Large intestine (tissue), 12 donors: ENCODE measurements at places on chromosomes 4 and X. TPM values are rescaled to one million over a fixed set of nuclear protein-coding genes. Genes with fewer than 3 reads are reported as not detected.

The NCBP2L gene
- 0.03 TPM for polyA plus RNA-seq

The PGK1 gene
- polyA plus RNA-seq: 276 TPM

The SGCB gene
- polyA plus RNA-seq: 28.8 TPM

The DGAT2L6 gene
- polyA plus RNA-seq: not detected

The ERAS gene
- polyA plus RNA-seq: 0.27 TPM

GRCh38 chr4:82984459-82984858, 26.2 kb downstream of the LIN54 start:
- DNase-seq: no peak

DNA sequence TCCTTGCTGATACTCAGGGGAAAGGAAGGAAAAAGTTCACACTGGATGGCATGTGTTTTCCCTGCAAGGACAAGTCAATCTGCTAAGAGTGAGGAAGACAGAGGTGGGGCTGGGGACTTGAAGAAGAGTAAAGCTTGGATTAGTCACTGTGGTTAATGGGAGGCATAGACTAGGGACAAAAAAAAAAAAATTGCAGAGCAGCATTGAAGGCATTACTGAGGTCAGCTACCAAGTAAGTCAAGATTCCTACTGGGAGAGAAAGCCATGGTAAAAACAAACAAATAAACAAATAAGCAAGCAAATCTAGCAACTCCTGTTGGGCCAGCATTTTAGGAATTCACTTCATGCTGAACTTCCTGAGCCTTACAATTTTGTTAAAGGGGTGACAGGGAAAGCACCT, 58.2 kb upstream of the GPC4 start:
- DNase-seq: no peak

GRCh38 chr4:140049849-140050637, 103.9 kb downstream of the MAML3 start:
- DNase-seq: no peak

DNA sequence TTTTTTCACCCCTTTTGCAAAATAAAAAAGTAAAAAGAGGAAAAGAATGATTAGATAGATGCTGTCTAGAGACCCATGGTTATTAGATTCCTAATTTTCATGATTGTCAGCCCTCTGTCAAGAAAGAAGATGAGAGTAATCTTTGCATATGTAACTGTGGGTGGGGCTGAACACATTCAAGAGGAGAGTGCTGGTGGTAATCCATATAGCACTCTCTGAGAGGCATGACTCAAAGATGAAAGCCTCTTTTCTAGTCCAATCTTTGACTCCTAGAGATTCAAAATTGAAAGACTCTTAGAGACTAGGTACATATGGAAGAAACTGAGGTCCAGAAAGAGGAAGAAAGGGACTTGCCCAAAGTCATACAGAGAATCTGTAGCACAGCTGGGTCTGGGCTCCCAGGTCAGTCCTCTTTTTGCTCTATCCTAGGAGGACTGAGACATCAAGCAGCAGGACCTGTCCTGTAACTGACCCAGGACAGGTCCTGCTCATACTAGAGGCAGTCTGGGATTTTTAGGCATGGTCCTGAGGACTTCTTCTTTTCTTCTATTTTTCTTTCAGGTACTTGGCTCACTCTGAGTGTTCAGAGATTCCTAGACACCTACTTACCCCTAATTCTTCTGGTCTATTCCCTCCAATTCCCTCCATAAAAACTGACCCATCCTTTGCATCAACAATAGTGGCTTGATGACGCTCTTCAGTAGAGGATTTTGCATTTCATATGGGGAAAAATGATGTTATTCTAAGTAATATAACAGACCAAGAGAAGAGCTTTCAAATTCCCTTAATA, 23.8 kb downstream of the VSIG4 start:
- no peak for DNase-seq

DNA sequence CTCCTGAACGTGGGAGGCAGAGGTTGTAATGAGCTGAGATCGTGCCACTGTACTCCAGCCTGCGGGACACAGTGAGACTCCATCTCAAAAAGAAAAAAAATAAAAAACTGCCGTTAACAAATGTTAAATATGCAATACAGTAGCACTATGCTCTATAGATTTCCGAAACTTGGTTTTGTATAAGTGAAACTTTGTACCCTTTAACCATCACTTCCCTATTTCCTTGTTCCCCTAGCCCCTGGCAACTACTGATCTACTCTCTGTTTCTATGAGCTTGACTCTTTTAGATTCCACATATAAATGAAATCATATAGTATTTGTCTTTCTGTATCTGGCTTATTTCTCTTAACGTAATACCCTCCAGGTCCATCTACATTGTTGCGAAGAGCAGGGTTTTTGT, 74.1 kb downstream of the TAB3 start:
- DNase-seq: no peak

DNA sequence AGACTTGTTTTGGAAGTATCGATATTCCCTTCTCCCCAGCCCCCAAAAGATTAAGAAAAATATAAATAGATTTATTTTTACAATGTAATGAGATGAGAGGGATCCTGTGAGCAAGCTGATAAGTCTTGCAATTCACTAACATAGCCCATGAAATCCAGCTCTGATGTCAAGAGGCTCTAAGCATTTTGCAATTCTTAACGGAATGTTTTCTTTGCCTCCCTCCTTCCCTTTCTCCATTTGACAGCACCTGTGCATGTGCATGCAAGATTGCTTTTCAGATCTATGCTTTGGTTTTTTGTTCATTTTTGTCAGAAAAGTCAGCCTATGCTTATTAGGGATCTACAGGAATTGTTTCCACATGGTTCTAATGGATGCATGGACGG, 169.9 kb downstream of the SLIT2 start:
- no peak for DNase-seq

DNA sequence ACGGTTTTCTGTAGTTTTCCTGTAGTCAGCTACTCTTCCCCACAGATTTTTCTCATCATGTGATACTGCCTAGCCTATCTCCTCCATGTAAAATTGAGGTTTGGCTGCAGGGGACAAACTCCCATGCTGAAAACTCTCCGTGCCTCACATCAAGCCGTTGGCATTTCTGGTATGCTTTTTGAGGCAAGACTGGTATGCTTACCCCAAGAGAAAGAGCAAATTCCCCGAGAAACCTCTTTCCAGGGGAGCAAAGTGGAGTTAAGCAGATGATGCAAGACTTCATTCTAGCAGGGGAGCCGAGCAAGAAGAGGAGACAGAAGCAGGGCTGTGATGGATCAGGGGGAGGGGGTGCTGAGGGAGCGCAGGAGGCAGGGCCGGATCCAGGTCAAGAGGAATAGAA, 4.8 kb downstream of the SOWAHD start:
- DNase-seq: no peak

DNA sequence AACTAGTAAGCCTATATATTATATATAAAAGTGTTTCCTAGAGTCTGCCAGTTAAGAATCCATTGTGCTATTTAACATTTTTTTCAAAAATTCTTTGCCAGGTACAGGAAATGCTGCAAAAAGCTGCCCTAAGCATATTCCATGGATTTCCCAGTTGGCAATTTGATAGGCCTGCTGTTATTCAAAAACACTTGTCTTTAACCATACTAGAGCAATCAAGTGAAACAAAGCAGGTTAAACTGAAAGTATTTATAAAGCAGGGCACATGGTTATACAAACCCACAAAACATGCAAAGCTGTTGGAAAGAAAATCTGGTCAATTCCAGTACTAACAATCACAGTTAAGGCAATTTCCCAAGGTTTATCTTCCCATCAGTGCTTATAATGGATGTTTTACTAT, 159.9 kb downstream of the UNC5C start:
- no peak for DNase-seq

DNA sequence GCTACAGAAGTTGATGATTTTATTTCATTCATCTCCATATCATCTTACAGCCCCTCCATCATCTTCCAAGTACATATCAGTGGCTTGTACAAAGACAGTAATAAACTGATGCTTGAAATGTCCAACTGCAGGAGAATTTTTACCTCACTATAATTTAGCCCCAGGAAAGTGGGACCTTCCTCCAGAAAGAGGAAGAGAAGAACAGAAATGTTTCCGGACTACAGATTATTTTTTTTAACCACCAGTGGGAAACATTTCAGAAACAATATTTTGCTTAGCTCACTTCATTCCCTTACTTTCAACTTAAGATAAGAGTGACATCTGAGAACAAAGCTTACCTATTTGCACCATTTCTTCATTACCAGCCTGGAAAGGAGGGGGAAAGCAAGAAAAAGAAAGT, 2.0 kb downstream of the ADAMTS3 start:
- no peak for DNase-seq

DNA sequence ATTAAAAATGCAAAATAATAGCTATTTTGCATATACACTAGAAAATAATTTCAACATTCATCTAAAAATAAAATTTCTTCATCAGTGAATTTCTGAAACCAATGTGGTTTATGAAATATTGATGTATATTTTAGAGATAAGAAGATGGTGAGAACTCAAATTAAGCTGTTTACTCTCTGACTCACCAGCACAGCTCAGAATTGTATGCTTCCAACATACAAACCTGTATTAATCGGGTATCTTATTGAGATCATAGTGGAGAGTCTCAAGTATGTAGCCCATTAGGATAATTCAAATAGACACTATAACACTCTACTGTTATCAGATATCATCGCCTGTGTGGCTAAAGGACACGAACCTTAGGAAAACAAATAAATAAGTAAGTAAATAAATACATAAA, 899.5 kb upstream of the INTU start:
- DNase-seq: no peak

GRCh38 chr4:58560736-58561135, 1450.6 kb upstream of the IGFBP7 start:
- DNase-seq: no peak

DNA sequence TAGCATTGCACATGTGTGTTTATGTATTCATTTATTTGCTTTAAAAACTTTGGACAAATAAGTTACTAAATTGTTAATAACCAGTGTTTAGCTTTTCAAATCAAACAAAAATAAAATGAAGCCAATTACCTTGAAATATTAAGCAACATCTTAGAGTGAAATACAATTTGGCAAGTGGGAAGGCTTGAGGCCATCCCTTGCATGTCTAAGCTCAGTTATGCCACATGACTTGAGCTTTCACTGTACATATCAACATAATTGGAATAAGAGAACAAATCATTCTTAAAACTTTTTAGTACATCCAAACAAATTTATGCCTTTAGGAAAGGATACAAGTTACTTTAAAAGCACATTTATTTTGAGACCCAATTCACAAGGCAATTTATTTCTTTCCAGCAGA, 640.6 kb downstream of the SPRY1 start:
- DNase-seq: no peak

DNA sequence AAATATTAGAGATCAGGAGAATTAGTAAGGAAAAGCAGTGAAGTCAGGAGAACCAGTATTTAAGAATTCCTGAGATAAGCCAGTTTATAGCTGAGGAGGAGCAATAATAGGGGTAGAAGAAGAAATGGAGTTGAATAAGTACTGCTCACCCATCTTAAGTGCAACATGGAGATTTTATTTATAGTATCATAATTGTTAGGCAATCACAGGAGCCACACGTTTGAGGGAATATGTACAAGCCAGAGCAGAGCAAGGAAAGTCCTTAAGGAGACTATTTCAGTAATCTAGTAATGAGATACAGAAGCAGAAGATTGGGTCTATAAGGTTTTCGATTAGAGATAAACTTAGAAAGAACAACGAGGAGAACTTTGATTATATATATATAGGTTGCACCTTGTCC, 145.0 kb downstream of the KDM6A start:
- DNase-seq: no peak

- no peak for DNase-seq
Observed at GRCh38 chr4:63029380-63029779, 1379.9 kb downstream of the TECRL start.

DNA sequence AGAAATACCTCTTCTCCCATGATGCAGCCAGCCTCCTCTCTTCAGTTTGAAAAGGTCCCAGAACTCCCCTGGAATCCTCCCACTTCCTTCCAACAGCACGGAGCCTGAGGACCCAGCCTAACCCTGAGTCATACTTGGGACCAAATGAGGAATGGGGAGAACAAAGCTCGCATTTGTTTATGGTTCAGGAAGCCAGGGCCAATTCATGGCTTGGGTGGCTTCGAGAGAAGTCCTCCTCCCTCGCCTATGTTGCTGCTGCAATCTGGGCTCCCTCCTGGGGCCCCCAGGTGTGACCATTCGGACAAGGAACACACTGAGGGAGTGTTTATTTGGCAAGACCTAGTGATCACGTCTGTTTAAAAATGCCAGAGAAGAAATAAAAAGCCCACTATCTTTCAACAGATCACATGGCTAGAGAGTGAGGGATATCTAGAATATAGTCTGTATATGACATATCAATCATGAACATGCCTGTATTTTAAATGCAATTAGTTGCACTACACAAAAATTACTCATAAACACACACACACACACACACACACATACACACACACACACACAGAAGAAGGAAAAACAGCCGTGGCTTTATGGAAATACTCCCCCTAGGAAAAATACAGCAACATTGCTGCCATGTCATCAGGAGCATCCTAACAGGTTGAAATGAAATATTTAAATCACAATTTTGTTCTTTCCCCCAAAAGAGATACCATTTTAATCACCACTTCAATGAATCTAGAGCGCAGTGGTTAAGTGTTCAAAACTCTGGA, 155.7 kb upstream of the MAP3K15 start:
- DNase-seq: peak; percentile 57

- DNase-seq: no peak
Observed at GRCh38 chr4:140472156-140472555, 25.9 kb downstream of the MGAT4D start.

DNA sequence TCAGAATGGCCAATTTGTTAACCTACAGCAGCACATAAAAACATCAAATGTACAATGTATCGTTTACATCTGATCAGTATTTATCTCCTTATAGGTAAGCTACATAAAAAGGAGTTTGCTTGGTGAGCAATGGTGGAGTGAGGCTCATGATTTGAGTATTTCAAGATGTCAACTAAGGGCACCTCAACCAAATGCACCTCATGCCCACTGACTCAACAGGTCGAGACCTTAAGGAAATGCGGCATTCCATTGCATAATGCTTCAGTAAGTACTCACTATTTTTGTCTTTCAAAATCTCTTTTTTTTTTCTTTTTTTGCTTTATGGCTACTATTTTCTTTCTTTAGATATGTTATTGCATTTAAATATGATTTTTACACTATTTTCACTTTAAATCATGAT, 181.0 kb upstream of the TLL1 start:
- DNase-seq: no peak

GRCh38 chr4:140037353-140038030, 116.5 kb downstream of the MAML3 start:
- DNase-seq: no peak

DNA sequence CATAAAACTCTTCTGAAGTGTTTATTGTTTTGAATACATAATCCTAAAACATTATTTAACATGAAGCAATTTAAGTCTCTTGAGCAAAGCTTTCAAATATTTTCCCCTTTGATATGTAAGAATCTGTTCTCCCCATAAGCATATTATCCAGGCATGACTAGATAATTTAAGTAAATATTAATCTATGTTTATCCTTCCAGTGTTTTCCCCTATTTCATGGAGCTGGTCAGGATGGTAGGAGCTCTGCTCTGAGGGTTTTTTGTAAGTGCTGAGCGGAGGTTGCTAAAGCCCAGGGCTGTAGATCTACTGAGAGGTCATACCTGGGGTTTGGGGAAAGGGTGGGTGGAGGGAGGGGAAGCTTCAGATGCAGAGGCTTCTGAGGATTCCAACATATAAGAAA, 258.9 kb upstream of the SFRP2 start:
- no peak for DNase-seq
